ENCODE measurements at places on chromosomes 7 and 10.
A peak's percentile ranks its signal among the peaks of the same experiment; 100 is the strongest.

- H3K27me3 ChIP-seq = no peaks in the 10 kb centered on the region
- peaks cover 25% of the 10 kb centered on the region for H3K4me1 ChIP-seq
- DNase-seq = no peak
- H3K27ac ChIP-seq = no peak overlapping the region
Observed at GRCh38 chr7:149719050-149719899, 54.1 kb downstream of the ZNF467 start.

- H3K36me3 ChIP-seq = no peaks in the 10 kb centered on the region
- H3K4me1 ChIP-seq = no peaks in the 10 kb centered on the region
- no peak for DNase-seq
- H3K27me3 ChIP-seq = no peaks in the 10 kb centered on the region
Observed at GRCh38 chr7:69836702-69837101, 238.4 kb downstream of the AUTS2 start.

- H3K27ac ChIP-seq = no peak overlapping the region
- no peak overlapping the region for H3K4me3 ChIP-seq
- H3K27me3 ChIP-seq = no peaks in the 10 kb centered on the region
- DNase-seq = no peak
Observed at GRCh38 chr10:49278497-49278981, 20.4 kb upstream of the C10orf71 start.

- no peak overlapping the region for H3K4me3 ChIP-seq
- H3K4me1 ChIP-seq = no peaks in the 10 kb centered on the region
- no peak overlapping the region for H3K27ac ChIP-seq
- H3K36me3 ChIP-seq = no peaks in the 10 kb centered on the region
- no peak for DNase-seq
- H3K27me3 ChIP-seq = peaks cover 12% of the 10 kb centered on the region
Observed at GRCh38 chr10:124367936-124368335, 50.8 kb downstream of the OAT start.

DNA sequence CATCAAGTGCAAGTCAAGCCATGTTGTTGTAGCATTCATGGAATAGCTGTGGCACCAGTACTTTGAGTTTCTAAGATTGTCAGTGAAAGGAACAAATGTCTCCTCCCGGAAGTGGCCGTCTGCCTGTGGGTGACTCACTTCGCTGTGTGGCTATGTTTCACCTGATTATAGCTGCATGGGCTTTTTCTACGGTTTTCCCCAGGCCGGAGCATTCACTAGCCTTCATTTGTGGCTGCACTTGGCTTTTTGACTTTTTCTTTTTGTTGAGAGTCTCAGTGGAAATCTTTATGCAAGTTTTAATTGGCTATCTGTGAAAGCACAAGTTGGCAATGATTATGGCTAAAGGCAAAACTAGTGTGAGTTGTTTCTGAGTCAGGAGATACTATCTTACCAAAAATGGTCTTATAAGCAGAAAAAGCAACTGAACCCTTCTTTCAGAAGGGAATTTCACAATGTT, 35.0 kb downstream of the SRI start:
- no peak overlapping the region for H3K27ac ChIP-seq
- DNase-seq = no peak
- no peaks in the 10 kb centered on the region for H3K4me1 ChIP-seq
- H3K4me3 ChIP-seq = no peak overlapping the region
- H3K27me3 ChIP-seq = no peaks in the 10 kb centered on the region

DNA sequence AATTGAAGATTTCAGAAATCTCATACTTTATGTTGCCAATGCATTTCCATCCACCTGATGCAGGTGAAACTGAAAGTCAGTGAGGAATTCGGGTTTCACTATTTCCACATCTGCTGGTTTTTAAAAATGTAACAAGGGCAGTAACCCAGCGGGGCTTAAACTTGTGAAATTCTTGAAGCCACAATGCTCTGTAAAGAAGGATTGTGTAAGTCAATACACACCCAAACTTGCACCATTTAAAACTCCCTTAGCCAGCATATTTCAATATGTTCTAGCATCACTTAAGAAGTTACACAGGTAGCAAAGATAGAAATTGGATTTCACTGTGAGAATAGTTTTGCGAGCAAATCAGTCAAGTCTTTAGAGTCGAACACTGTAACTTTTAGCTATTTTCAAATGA, 386.1 kb downstream of the PLXDC2 start:
- no peaks in the 10 kb centered on the region for H3K36me3 ChIP-seq
- no peaks in the 10 kb centered on the region for H3K4me1 ChIP-seq
- no peak for DNase-seq
- no peak overlapping the region for H3K27ac ChIP-seq
- H3K4me3 ChIP-seq = no peak overlapping the region

DNA sequence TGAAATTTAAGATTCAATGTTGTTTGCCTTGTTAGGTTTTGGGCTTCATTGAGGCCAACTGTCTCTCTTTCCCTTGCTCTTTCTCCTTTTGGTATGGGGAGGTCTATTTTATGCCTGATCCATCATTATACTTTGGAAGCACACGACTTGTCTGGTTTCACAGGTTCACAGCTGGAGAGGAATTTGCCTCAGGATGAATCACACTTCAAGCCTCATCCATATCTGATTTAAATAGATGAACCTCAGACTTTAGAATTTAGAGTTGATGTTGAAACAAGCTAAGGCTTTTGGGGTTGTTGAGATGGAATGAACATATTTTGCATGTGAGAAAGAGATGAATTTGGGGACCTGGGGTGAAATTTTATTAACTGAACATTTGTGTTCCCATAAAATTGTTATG, 150.5 kb upstream of the IGFBP3 start:
- no peak overlapping the region for H3K27ac ChIP-seq
- H3K4me3 ChIP-seq = no peak overlapping the region
- no peaks in the 10 kb centered on the region for H3K4me1 ChIP-seq
- H3K36me3 ChIP-seq = no peaks in the 10 kb centered on the region
- no peak for DNase-seq

DNA sequence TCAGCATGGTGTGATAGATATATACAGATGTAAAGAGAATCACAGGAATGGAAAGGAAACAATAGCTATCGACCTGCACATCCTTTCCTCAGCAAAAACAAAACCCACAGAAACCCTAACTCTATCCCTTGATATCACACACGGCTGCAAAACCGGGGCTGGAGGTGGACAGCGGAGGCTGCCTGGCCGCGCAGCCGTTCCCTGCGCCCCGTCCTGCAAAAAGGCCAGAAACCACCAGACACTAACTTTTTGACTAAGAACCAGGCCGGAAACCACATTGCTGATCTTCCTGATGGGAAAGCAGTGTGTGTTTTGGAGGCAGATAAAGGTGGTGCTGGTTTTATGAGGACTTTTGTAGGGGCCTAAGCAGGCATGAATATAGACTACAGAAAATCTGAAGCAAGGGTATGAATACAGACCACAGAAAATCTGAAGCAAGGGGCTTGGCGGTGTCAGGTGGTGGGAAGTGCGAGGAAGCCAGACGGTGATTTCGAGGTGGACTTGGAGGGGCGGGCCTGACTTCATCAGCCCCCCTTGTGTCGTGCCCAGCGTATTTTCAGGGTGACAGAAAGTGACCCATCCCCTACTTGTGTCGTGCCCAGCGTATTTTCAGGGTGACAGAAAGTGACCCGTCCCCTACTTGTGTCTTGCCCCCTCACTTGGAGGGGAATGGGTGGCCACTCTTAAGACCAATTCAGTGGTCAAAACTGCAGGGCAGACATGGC, 123.3 kb downstream of the WDR37 start:
- H3K27ac ChIP-seq = no peak overlapping the region
- no peak overlapping the region for H3K4me3 ChIP-seq
- H3K4me1 ChIP-seq = no peaks in the 10 kb centered on the region

GRCh38 chr7:102431617-102432298, 1.6 kb upstream of the ORAI2 start:
- peaks cover 33% of the 10 kb centered on the region for H3K4me1 ChIP-seq
- H3K36me3 ChIP-seq = peaks cover 15% of the 10 kb centered on the region
- no peaks in the 10 kb centered on the region for H3K27me3 ChIP-seq
- H3K4me3 ChIP-seq = no peak overlapping the region
- H3K27ac ChIP-seq = peak overlapping the region; percentile 88
- peak; percentile 57 for DNase-seq

All from stomach (tissue), 19 donors.